ENCODE measurements at places on chromosomes 13 and 19.

- no peak for DNase-seq
These were observed 4.6 kb downstream of the FRY start for GRCh38 chr13:32036126-32036695.

DNA sequence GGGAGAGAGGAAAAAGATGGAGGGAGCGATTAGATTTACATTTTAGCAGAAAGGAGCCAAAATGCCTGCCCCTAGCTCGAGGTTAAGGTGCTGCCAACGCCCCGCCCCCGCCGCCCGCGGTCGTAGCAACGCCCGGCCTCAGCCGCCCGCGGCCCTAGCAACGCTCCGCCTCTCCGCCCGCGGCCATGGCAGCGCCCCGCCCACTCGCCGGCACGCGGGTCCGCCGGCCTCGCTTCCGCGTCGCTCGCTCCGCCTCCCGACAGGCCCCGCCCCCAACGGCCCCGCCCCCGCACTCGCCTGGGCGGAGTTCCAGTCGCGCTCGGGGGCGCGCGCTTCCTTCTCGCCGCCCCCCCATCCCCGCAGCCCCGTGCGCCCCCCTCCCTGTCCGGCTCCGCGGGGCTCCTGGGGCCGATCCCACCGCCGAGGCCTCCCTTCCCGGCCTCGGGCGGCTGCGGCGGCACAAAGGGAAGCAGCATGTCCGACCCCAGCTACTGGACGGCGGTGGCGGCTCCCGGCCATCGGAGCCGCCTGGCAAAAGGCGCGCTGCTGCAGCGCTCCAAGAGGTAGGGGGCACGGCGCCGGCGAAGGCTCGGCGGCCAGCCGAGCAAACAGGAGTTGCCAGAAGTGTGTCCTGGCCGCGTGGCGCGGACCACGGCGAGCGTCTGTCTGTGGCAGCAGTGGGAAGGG lies 20.3 kb downstream of the MAST3 start:
- DNase-seq = peak; percentile 62

GRCh38 chr13:39684531-39685137 lies 29.2 kb downstream of the COG6 start:
- peak; percentile 39 for DNase-seq

DNA sequence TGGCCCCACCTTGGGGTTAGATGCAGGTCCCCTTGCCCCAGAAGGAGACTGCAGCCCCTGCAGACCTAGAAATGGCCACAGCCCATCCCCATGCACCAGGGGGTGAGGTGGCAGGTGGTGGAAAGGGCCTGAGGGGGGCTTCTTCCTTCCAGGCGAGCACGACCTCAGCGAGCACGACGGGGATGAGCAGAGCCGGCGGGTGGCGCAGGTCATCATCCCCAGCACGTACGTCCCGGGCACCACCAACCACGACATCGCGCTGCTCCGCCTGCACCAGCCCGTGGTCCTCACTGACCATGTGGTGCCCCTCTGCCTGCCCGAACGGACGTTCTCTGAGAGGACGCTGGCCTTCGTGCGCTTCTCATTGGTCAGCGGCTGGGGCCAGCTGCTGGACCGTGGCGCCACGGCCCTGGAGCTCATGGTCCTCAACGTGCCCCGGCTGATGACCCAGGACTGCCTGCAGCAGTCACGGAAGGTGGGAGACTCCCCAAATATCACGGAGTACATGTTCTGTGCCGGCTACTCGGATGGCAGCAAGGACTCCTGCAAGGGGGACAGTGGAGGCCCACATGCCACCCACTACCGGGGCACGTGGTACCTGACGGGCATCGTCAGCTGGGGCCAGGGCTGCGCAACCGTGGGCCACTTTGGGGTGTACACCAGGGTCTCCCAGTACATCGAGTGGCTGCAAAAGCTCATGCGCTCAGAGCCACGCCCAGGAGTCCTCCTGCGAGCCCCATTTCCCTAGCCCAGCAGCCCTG lies 4.2 kb upstream of the F10 start:
- no peak for DNase-seq

DNA sequence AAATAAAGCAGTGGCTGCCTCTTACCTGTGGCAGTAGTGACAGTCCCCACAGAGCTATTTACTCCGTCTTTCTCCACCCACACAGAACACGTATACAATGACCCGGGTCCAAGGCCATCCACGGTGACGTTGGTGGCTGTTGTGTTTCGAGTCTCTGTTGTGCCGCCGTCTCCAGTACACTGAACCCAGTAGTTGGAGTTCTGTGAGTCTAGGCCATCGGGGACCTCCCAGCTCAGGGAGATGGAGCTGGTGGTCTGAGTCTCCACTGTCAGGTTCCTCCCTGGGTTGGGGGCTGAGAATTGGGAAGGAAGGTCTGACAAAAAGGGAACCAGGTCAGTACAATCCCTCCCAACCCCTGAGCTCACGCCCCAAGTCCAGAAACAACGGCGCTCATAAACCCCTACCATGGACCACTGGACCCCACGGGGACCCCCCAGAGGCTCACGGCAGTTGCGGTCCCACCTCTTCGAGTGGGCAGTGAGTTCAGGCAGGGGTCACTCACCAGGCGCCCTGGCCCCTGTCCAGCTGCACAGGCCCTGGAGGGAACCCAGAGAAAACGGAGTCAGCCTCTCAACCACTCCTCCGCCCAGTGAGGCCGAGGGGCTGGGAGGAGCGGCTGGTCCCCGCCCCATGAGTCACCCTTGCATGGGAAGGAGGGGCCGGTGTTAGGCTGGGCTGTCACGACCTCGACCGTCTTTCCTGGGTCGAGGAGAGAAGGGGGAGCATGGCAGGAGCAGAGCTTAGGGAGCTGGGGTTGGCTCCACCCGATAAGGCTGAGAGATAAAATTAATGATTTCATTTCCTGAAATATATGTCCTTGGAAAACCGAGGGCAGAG lies 2.4 kb downstream of the PTPRH start:
- peak; percentile 77 for DNase-seq

GRCh38 chr13:92972751-92973150 lies 253.9 kb upstream of the GPC6 start:
- no peak for DNase-seq

- no peak for DNase-seq
These were observed 864.1 kb downstream of the PCDH17 start for GRCh38 chr13:58495668-58496067.

DNA sequence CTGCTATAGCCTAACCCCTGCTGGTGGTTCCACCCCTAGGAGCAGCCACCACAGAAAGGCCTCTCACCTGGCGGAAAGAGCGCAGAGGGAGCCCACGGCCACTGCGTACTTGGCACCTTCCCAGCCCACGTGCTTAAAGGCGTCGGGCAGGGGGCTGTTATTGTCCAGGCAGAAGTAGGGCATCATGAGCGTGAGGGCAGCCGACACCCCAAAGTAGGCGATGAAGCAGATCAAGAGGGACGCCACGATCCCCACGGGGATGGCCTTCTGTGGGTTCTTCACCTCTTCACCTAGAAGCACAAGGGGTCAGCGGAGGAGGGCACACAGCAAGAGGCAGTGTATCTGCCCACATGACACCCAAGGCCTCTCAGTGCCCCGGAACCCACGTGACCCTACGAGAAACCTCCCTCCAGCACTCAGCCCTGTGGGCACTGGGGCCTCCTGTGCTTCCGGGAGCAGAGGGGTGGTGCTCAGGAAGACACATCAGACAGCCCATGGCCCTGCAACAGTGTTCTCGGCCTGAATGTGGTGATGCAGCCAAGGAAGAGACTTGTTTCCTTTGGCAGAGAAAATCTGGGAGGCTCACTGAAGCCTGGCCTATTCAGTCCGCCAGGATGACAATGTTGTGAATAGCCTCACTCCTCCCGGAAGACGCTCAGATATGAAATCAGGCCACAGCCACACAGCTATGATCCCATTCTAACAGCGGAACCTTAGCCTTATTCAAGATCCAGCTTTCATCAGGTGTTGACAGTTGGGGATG lies 72.1 kb downstream of the SLC7A1 start:
- DNase-seq = no peak

DNA sequence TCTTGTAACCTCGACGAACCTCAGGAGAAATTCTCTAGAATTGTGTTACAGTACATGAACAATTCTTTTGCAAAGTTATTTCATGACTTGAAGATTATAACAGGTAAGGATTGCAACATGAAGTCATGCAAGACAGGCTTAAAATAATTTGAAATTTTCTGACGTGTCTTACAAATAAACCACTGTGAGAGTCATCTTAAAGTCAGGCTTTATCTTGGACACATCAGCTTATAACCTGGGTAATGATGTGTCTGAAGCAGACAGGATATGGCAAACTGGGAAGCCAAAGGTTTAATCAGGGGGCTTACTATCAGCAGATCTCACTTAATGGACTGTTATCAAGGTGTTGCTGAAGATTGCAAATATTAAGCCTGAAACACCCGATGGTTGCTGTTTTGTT lies 407.8 kb downstream of the KLF5 start:
- no peak for DNase-seq

DNA sequence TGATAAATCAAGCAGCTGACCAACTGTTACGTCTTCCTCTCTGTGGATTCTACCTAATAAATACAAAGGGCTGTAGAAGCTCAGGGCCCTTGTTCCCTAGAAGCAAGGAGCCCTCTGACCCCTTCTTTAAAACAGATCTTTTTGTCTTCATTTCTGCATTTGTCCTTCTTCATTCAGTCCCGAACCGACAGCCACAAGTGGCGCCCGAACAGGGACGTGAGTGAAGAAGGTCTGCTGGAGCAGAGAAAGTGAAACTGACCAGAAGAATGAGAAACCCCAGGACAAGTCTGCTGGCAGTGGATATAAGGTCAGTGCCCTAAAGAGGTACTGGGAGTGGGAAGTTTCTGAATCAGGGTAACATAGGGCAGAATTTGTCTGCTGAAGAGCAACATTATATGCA lies 13.1 kb downstream of the ZNF773 start:
- no peak for DNase-seq

All from HFFc6 (cell line).